Heart right ventricle (tissue), 16 donors: ENCODE measurements at places on chromosomes 7 and 10. TPM values are rescaled to one million over a fixed set of nuclear protein-coding genes. Genes with fewer than 3 reads are reported as not detected.

Gene OR2A12
- not detected for total RNA-seq

Gene CHCHD3
- 192 TPM for total RNA-seq

Gene PDCD11
- total RNA-seq, result 13.2 TPM

Gene CDK14
- 26.6 TPM for total RNA-seq

Gene PNLIPRP3
- total RNA-seq, result not detected

Gene IRF5
- 2.3 TPM for total RNA-seq

Gene NRG3
- total RNA-seq, result not detected

Gene ANK3
- total RNA-seq, result 225 TPM

- DNase-seq, result no peak
These were observed 167.0 kb downstream of the MDFIC start for GRCh38 chr7:115088893-115089292.

GRCh38 chr7:55377162-55377817 is 12.2 kb downstream of the LANCL2 start:
- no peak for DNase-seq

- no peak for DNase-seq
These were observed 151.2 kb upstream of the PCBD1 start for GRCh38 chr10:71039551-71039950.

DNA sequence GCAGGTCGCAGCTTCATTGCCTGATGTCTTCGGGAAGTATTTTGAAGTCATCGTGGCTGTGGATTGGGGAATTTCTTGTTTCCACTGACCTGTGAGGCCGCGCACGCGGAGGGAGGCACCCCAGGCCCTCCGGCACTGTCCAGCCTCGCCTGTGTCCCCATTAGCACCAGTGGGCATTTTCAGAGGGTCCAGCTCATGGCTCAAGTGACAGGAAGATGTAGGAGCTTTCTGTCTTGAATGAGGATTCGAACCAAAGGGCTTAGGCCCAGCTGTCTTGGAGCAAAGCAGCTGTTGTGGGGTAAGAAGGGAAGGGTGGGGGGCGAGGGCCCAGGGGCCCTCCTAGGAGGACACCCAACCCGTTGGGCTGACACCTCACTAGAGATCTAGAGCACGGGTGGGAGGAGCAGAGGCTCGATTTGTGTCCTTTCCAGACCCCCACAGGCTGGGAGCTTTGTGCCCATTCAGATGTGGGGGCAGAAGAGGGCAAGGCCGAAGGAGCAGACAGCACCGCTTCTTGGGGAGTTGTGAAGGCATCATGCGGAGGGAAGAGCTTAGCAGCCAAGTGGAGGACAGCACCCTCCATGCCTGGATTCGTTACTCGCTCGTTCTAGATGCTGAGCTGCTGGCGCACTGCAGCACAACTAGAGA is 914 bp downstream of the ZNF37A start:
- DNase-seq, result peak; percentile 8

DNA sequence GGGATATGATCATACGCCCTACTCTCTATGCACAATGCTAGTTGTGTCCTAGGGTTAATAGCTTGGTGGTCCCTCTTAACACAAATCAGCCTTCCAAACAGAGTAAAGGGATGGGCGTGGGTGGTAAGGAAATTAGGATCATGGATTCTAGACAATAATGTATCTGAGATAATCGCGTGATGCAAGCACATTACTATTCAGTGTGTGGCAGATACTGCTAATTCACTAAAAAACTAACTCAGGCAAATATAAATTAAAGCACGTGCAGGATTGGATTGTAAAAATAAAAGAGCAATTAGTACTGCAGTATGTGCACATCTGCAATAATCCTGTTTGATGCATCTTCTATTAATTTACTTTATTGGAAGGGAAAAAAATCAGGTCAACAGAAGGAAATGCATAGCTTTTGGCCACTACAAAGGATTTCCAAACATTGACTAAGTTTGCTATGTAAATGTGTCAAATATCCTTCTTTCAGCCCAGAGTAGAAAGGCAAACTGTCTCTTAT is 22.0 kb downstream of the TWIST1 start:
- no peak for DNase-seq

GRCh38 chr10:12795315-12796110 is 206.0 kb downstream of the CCDC3 start:
- DNase-seq, result no peak

DNA sequence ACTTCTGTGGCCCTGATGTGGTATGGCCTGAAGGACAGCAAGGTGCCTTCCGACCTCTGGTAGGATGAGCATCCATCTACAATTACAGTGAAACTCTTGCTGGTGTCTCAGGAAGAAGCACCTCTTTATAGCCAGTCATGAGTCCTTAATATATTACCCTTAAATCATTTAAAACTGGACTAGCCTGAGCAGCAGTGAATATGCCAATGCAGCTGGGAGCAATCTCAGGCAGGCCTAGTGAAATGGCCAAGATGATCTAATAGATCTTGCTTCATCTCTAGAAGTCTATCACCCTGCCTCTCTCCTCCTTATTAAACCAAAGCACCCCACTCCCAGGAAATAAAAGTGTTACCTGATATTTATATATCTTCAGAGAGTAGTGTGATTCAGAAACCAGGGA is 66.7 kb upstream of the SORCS3 start:
- no peak for DNase-seq

DNA sequence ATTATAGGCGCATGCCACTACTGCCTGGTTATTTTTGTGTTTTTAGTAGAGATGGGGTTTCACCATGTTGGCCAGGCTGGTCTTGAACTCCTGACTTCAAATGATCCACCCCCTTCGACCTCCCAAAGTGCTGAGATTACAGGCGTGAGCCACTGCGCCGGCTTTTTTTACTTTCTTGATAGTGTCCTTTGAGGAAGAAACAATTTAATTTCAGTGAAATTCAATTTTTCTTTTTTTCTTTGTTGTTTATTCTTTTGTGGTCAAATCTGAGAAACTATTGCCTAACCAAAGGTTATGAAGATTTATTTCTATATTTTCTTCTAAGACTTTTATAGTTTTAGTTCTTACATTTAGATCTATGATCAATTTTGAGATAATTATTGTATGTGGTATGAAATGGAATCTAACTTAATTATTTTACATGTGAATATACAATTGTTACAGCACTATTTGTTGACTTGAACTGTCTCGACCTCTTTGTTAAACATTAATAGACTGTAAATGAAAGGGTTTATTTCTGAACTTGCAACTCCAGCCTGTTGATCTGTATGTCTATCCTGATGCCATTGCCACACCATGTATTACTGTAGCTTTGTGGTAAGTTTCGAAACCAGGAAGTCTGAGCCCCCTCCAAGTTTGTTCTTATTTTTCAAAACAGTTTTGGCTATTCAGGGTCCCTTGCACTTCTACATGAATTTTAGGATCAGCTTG is 19.8 kb upstream of the RASSF4 start:
- DNase-seq, result no peak

GRCh38 chr7:32400676-32401075 is 89.5 kb downstream of the LSM5 start:
- DNase-seq, result no peak

- no peak for DNase-seq
These were observed 106.6 kb downstream of the ADAM22 start for GRCh38 chr7:88040694-88041093.

GRCh38 chr10:31253237-31253636 is 65.8 kb upstream of the ZEB1 start:
- no peak for DNase-seq

DNA sequence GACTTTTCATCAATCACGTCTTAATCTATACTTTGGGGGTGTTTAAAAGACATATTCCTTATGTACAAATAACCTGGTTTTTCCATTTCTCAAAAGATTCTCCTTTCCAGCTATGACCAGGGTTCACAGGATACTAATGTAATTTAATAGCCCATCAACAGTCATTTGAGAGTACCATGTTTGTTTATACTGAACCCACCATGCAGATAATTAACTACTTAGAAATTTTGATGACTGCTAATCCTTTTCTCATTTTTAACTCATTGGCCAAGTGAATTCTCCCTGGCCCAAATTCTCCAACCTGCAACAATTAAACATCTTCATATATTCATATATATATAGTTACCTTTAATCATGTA is 28.8 kb upstream of the KMT2E start:
- no peak for DNase-seq

- DNase-seq, result no peak
These were observed 590.5 kb downstream of the PARD3 start for GRCh38 chr10:34224639-34225038.

DNA sequence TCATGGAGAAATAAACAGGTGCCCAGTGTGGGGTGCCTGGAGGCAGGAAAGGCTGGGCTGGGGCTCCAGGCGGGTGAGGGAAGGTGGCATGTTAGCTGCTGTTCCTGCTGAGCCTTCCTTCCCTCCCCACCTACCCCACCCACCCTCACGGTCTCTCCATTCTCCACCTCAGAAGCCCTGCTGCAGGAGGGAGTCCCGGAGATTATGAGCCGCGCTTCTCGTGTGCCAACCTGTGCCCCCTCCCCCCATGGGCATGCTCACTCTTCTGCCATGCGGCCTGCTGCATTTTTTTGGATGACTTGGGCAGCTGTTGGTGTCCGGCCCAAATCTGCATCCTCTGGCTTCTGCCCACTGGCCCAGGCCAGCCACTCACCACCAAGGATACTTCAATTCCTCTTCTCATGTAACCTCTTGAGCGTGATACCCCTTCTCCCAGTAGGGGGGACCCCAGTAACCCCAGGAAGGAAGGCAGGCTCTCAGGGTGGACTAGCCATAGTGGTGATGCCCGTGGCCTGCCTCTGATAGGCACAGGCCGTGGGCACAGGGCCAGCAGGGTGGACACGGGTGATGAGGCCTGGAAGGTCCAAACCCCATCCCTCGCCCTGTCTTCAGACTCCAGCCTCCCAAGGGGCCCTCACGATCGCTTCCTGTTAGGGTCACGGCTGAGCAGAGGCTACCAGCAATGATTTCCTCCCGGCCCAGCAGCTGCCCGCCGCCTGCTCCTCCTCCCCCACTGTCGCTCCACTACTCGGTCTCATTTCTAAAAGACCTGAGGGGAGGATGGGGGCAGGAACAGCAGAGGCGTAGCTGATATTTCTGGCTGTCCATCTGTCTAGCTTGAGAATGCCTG is 27.8 kb downstream of the UNC5B start:
- peak; percentile 70 for DNase-seq

- DNase-seq, result no peak
These were observed 146.5 kb downstream of the NOC3L start for GRCh38 chr10:94216201-94216600.

- no peak for DNase-seq
These were observed 41.7 kb upstream of the CALD1 start for GRCh38 chr7:134737566-134738345.

DNA sequence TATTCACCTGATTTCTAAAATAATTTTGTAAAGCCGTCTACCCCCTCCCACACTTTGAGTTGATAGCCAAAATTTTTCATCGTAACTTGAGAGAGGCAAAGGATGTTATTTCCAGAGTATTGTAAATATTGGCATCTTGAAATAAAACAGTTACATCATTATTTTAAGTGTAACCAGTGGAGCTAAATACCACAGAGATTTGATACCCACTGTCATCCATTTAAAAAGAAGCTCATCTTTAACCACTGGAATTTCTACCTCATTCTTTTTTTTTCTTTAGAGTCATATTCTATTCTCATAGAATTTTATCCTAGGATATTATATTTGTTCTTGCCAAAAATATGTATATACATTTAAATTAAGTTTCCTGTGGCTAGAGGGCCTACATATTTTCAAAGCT is 48.6 kb downstream of the CAMK1D start:
- DNase-seq, result no peak

DNA sequence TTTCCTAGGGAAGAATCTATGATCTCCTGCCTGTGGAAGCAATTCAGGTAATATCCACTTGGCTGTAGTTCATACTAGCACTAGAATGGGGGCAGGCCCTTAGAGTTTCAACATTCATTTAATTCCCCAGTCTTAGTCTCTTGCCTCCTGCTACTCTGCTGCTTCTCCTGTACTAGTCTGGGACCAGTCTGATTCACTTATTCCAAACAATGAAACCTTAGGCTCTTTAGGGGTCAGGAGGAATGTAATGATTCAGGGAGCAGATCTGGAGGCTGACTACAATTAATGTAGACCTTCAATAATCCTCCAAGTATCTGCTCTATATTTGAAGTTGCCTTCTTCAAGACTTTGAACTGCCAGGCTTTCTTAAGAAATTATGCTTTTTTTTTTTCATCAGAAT is 101.8 kb downstream of the GNAT3 start:
- no peak for DNase-seq

GRCh38 chr7:7077945-7078344 is 104.4 kb upstream of the C1GALT1 start:
- DNase-seq, result no peak
